Stimulated activated CD4-positive, alpha-beta T cell treated with anti-CD3 and anti-CD28 coated beads, Interleukin-1b, Interleukin-23, amount 100 ng/mL, for 24 hours (primary cell): ENCODE measurements at places on chromosomes 5 and 9.
A peak's percentile ranks its signal among the peaks of the same experiment; 100 is the strongest.

DNA sequence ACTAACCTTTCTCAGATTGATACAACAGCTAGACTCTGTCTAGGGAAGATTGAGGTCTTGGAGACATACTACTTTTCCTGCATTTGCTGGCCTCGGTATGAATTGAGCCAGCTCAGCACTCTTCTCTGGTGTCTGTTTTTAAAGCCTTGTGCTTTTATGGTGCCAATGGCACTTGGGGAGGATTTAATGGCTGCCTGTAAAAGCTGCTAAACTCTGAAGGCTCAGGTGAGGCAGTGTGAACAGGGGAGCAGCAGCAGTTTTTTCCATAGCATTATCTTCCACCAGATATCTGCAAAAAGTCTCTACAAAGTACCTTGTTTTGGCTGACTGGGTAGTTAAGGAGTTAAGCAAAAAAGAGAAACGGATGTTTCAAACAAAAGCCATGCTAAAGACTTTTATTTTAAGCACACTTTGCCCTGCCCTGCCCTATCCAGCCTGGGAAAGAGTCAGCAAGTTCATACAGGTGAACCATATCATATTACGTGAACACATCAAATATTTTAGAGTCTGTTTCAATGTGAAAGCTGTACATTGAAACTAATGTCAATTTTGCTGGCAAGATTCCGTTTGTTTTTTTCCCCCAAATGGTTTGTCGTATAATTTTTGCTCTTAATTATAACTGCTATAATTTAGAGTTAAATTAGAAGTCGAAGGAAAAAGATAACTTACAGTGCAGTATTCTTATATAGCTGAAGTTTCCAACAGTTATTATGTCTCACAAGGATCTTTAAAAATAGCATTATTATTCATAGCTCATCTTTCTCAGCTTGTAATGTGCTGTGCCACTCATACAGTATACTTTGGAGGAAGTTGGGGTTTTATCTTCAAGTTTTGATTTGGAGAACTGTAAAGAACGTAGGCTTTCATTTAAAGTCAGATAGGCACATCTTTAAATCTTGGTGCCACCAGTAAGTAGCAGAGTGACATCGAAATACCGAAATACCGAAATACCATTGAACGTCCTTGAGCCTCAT, 424.1 kb upstream of the CD180 start:
- no peak for DNase-seq

DNA sequence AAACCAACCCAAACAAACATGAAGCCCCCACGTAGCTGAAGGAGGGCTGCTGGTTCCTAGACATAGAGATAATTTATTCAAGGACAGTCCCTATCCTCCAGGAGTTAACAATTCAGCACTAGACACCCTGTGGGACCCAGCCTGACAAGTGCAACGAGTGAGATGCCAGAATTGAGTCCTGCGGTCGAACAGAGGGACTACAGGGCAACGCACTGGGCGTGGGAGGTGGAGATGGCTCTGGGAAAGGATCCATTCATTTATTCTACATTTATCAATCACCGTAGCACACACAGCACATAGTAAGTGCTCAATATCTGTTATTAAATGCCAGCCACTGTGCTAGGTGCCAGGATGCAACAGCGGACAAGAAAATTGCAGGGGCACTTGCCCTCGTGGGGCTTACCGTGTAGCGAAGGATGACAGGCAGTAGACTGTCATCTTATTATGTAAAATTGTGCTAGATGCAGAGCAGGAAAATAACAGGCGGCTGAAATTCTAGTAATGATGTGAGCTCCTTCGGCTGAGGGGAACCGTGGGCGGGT, 855 bp upstream of the ARHGAP26 start:
- no peak for DNase-seq

- no peak for DNase-seq
These were observed 1.9 kb upstream of the SNAPC3 start for GRCh38 chr9:15420796-15421195.

- DNase-seq: no peak
These were observed 437.2 kb downstream of the NFIB start for GRCh38 chr9:13876741-13877140.

DNA sequence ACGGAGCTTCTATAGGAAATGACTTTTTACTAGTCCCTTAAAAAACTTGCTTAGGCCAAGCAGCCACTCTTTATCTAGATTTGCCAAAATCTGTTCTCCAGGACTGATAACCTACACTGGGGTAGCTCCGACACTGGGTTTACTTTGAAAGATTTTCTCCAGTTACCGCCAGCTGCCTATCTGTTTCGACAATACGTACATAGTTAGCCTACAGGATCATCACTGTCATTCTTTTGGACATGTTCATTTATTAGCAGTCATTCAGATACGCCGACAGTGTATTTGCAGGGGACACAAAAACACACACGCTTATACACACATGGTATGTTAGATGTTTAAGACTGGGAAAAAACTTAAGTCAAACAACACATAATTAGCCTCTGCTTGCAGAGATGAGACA, 225.7 kb downstream of the DCP2 start:
- no peak for DNase-seq

DNA sequence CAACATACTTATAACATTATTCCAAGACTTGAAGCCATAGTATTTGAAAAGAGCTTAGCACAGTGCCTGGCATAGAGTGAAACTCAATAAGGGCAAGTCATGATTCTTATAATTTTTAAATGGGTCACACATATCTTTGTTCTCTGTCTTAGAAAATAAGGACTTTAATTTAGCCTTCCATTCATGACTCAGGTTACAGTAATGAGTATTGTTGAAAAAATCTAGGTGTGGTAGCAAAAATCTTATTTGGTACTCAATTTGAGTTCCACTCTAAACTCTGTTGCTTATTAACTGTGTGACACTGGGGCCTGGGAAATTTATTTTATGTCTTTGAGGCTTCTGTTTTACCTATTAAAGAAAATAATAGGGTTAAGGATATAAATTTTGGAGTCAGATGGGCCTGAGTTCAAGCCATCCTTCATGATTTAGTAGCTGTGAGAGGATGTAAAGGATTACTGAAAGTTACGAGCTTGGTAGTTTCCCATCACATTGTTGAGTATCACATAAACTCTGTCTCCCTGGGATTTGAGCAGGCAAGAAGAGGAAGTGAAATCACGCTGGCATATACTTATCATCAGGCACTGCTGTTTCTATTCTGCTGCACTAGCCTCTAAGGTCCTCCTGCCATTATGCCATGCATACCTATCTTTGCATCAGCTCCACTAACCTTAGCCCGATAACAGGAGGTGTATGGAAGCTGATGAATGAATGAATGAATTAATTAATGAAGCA, 1.5 kb downstream of the SPINK9 start:
- DNase-seq: no peak

GRCh38 chr5:42596817-42597216, 159.8 kb upstream of the CCDC152 start:
- DNase-seq: no peak

- DNase-seq: no peak
These were observed 38.9 kb downstream of the AHRR start for GRCh38 chr5:360257-361027.

DNA sequence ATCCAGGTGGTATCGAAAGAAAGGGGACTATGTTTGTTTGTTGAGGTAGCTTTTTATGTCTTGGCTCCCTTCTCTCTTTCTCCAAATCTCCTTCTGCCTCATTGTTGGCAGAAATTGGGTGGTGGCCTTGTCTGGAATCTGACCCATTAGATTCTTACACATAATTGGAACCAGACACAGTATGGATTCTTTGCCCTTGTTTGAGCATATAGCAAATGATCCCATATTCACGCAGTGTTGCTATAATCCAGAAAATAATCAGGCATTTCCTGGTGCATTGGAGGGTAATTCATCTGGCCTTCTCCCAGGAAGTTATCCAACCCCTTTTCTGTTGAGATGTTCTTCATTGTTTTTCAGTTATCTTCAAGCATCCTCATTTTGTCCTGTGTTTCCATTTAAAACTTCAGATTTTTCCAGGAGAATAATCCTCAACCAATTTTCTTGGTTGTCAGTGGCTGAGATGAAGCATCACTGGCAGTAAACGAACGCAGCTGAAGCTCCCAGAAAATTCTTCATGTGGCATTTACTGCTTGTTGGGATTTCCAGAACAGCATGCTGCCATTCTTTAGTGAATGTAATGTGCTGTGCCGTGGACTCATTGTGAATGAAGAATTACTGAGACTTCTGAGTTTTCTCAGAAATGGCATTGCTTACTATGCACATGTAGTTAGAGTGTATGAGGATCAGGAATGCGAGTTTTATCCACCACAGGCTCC, 70.5 kb upstream of the NTRK2 start:
- DNase-seq: no peak

DNA sequence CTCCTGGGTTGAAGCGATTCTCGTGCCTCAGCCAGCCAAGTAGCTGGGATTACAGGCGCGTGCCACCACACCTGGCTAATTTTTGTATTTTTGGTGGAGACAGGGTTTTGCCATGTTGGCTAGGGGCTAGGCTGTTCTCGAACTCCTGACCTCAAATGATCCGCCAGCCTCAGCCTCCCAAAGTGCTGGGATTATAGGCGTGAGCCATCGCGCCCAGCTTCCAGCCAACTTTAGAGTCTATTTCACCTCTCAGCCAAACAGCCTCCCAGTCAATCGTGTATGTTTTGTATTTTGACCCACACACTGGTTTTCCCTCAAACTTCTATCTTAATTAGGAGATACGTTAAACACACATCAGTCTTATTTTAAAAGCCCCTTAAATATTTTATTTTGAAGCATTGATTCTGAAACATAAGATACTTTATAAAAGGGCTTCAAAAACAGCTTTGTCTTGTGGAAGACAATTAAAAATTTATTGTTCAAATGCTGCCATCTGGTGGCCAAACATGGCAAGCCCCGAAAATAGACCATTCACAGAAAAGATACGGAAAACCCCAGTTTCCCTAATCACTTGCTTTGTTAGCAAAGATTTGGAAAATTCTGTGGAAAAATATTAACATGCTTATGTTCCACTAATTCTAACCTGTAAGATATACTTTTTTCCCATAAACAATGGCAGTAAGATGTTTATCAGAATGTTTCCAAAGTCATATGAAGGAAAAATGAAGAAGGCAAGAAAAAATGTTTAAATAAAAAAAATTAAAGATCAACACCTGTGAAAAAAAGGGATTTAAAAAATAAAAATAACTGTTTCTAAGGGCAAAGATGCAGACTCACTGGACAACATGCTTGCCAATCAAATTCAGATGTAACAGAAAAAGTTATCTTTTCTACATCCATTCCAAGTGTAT, 33.1 kb downstream of the APTX start:
- DNase-seq: peak; percentile 45

DNA sequence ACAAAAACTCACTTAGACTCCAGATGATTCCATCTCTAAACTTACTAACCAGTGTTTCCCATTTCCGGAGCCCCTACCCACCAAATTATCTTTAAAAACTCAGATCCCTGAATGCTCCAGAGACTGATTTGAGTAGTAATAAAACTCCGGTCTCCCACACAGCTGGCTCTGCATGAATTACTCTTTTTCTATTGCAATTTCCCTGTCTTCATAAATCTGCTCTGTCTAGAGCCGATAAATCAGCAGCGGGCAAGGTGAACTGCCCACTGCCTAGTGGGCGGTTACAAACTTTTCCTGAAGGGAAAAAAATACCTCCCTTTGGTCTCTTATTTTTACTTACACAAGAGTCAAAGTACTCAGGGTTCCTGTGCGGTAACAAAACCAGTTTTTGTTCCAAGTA, 624.4 kb upstream of the RORB start:
- no peak for DNase-seq

GRCh38 chr9:93549611-93550010, 26.8 kb upstream of the PHF2 start:
- DNase-seq: no peak

DNA sequence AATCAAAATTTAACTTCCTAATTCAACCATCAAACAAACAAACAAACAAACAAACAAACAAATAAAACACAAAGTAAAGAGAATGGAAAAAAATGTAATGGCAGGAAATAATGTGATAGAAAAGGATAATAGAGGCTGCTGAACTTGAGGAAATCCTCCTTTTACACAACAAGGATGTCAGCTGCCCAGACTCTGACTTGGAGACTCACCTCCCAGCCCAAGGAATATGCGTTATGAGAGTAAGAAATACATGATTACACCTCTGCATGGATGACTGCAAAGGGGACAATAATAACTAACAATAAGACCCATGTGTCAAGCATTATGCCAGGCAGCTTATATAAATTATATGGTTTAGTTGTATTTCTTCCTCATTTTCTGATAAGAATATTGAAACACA, 46.6 kb upstream of the JAK2 start:
- no peak for DNase-seq

DNA sequence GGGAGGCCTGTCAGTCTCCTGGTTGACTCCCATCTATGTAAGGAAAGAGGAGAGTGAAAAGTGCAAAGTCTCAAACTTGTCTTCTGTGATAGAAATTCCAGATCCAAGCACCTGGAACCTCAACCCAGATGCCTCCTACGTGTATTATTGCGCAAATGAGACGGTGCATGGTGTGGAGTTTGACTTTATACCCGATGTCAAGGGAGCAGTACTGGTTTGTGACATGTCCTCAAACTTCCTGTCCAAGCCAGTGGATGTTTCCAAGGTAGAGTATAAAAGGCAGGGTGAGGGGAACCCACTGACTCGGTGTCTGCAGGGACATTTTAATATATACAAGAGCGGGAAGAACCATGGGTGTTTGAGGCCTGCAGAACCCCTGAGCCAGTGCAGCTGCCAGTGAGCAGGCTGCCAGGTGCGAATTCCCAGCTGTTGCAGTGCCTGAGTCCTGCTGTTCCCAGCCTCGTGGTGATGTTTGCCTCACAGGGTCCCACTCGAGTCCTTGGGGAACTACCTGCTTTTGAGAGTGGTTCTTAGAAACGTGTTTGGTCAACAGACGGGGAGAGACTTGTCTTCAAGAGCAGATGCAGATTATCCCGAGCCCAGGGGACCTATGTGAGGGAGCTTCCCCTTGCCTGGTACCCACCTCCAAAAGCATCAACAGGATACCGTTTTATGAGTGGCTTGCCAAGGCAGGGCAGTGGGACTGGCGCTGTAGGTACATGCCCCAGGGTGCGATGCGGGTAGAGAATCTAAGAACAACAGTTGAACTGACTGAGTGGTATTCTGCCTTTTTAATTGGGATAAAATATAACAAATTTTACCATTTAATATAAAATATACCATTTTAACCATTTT, 9.5 kb downstream of the PSAT1 start:
- DNase-seq: no peak

DNA sequence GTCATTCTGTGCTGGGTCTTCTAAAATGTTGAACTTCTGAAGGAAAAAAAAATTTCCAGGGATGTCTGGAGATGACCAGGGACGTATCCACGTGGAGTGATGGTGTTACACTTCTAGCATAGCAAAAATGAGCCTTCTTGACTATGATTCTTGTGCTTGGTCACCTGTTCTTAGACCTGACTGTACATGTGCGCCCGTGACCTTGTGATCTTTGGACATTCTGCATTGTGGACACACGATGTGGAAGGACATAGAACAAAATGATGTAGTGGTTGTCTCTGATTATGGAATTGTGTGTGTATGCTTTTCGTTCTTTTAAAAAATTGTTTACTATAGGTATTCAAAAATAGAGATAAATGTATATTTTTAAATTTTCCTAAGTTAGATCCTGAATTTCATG, 61.0 kb downstream of the SNX30 start:
- DNase-seq: no peak

- no peak for DNase-seq
These were observed 49.2 kb downstream of the EQTN start for GRCh38 chr9:27247756-27248155.
